DMS53 (cell line): ENCODE measurements at places on chromosomes 5 and 9.

DNA sequence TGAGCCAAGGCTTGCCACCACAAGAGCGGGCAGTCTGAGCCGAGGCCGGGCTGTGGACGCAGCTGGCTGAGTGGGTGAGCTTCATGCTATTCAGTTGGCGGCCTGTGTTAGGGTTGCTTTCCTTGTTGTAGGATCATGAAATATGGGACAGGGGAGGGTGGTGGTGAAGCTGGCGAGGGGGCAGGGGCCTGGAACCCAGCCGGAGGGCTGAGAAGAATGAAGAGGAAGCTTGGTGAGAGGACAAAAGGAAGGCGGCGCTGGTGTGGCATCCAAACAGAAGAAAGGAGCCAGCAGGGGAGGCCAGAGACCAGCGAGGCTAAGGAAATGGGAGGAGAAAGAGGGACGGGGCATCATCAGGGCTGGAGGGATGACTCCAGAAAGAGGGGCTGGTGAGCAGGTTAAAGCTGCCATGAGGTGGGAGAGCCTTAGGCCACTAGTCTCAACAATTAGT, 18.3 kb downstream of the RALGPS1 start:
- no peak for DNase-seq

DNA sequence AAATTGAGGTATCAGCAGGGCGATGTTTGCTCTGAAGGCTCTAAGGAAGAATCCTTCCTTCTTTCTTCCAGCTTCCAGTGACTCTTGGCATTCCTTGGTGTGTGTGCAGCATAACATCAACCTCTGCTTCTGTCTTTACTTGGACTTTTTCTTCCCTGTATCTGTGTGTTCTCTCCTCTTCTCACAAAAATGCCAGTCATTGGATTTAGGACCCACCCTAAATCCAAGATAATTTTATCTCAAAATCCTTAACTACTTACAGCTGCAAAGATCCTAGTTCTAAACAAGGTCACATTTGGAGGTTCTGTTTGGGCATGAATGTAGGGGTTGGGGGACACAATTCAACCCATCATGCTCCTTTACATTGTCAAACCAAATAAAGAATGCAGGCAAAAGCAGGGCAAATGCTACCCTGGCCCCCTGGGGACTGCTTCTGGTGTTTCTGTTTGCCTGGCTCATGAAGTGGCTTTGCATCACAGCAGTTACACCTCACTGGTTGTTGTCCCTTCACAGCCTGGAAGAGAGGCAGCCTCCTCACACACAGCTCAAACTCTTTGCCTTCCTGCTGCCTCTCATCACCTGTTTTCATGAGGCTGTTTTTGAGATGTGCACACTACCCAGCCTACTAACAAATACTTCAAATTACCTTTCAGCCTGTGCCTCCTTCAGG, 64.8 kb upstream of the PLCXD3 start:
- DNase-seq, result no peak

DNA sequence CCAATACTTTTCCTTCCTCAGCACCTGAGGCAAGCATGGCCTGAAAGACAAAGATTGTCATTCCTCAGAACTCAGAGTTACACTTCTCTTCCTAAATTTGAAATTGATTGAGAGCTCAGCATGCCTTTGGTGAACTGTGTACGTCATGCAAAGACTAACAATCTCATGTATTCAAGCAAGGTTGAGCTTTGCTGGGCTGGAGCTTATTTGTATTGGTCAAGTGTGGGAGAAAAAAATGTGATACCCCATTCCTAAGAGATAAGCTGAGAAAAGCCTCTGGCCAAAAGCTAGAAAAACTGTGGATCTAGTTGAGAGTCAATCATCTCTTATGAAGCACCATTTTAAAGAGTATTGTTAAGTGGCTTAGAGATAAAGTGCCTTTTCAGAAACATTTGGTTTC, 392.2 kb downstream of the RASEF start:
- DNase-seq, result no peak

GRCh38 chr9:132769906-132770769, 99.9 kb downstream of the GTF3C4 start:
- DNase-seq, result peak; percentile 82

DNA sequence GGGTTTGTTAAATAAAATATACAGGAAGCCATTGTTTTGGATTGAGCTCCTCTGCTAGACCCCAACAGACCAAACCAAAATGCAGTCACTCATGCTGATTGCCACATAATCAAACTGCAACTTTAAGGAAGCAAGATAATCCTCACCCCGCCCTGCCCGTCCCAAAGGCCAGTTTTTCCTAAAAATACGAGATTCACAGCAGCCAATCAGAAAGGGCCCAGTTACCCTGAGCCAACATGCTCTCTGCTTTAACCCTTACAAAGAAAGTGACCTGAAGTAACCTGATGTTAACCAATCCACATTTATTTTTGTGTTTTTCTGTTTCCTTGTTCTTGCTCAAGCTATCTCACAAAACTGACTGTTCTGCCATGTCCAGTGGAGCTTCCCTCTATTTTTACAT, 21.5 kb upstream of the RNF20 start:
- no peak for DNase-seq

- peak; percentile 99 for DNase-seq
Measured at GRCh38 chr5:135185481-135186065, 151.5 kb upstream of the PITX1 start.
